Tibial artery (tissue), 4 donors: ENCODE measurements at places on chromosomes 16 and 17.
A peak's percentile ranks its signal among the peaks of the same experiment; 100 is the strongest.

GRCh38 chr17:51135956-51136355 lies 15.3 kb upstream of the SPAG9 start:
- no peak overlapping the region for H3K27ac ChIP-seq
- H3K36me3 ChIP-seq: no peaks in the 10 kb centered on the region
- no peaks in the 10 kb centered on the region for H3K4me1 ChIP-seq
- H3K27me3 ChIP-seq: no peaks in the 10 kb centered on the region
- no peak overlapping the region for H3K4me3 ChIP-seq

GRCh38 chr16:84976644-84977400 lies 34.5 kb downstream of the ZDHHC7 start:
- peaks cover 72% of the 10 kb centered on the region for H3K36me3 ChIP-seq
- DNase-seq: peak; percentile 72
- H3K27ac ChIP-seq: no peak overlapping the region
- no peaks in the 10 kb centered on the region for H3K27me3 ChIP-seq
- H3K4me1 ChIP-seq: no peaks in the 10 kb centered on the region

- H3K4me3 ChIP-seq: no peak overlapping the region
- H3K36me3 ChIP-seq: no peaks in the 10 kb centered on the region
- H3K27me3 ChIP-seq: no peaks in the 10 kb centered on the region
- H3K27ac ChIP-seq: no peak overlapping the region
- DNase-seq: no peak
Measured at GRCh38 chr16:54422159-54422558, 135.6 kb upstream of the IRX3 start.

- no peak overlapping the region for H3K4me3 ChIP-seq
- no peaks in the 10 kb centered on the region for H3K36me3 ChIP-seq
- H3K4me1 ChIP-seq: no peaks in the 10 kb centered on the region
- H3K27ac ChIP-seq: no peak overlapping the region
Measured at GRCh38 chr16:20430948-20431347, 20.4 kb upstream of the ACSM2A start.

DNA sequence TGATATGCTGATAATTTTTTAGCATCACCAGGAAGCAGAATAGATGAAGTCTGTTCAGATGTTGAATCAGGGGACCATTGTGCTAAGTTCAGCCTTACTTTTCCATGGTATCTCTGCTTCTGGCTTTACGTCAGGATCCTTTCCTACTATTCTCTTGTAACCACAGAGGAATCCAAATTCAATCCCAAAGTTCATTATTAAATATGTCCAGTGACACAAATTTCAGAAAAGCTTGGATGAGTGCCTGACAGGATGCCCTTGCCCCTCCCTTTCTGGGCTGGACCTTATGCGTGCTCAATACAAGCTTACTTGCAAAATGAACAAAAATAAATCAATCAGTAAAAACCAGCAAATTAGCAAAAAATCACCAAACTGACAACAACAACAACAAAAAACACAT lies 37.6 kb upstream of the ADORA2B start:
- no peak overlapping the region for H3K4me3 ChIP-seq
- DNase-seq: no peak
- no peaks in the 10 kb centered on the region for H3K4me1 ChIP-seq
- no peak overlapping the region for H3K27ac ChIP-seq
- H3K27me3 ChIP-seq: no peaks in the 10 kb centered on the region
- no peaks in the 10 kb centered on the region for H3K36me3 ChIP-seq

- H3K36me3 ChIP-seq: no peaks in the 10 kb centered on the region
- no peak for DNase-seq
- no peak overlapping the region for H3K4me3 ChIP-seq
- no peak overlapping the region for H3K27ac ChIP-seq
- H3K27me3 ChIP-seq: peaks cover 27% of the 10 kb centered on the region
Measured at GRCh38 chr17:40779181-40779909, 3.0 kb downstream of the KRT27 start.

DNA sequence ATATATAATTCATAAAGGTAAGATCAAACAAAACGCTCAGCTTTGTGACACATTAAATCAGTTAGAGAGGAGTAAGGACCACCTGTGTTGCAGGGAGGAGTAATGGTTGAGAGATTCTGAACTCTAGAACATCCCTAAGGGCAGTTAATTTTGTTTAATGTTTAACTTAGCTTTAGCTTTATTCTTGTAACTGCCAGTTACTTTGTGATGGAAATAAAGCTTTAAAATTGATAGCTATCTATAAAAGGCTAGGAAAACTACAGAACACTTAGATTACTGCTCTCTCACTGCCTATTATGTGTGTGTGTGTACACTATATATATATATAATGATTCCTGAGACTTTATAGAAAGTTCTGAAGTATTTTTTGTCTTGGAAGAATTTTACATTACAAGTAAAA lies 37.8 kb downstream of the PTRH2 start:
- peaks cover 22% of the 10 kb centered on the region for H3K4me1 ChIP-seq
- no peak overlapping the region for H3K27ac ChIP-seq
- H3K36me3 ChIP-seq: peaks cover 61% of the 10 kb centered on the region
- DNase-seq: no peak
- no peak overlapping the region for H3K4me3 ChIP-seq
- H3K27me3 ChIP-seq: no peaks in the 10 kb centered on the region

- no peak for DNase-seq
- no peak overlapping the region for H3K27ac ChIP-seq
- H3K4me3 ChIP-seq: peak overlapping the region; percentile 89
- H3K4me1 ChIP-seq: peaks cover 31% of the 10 kb centered on the region
Measured at GRCh38 chr16:85798283-85798776, 1.0 kb downstream of the EMC8 start.

DNA sequence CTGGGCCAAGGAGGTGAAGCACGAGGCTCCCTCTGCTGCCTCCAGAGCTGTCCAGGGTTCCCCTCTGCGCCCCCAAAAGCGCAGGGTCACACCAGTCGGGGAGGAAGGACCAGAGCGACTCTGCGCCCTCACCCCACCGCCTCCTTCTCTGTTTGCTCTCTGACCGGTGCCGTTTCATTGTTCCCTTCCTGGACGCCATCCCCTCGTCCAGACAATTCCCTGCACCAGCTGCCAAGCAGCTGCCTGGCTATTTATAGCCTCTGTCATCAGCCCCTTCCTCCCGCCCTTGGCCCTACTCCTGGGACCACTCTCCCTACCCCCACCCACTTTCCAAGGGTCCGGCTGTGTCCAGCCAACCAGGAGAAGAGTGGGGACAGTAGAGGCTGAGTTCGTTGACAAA lies 68.8 kb upstream of the CREBBP start:
- no peaks in the 10 kb centered on the region for H3K27me3 ChIP-seq
- peak; percentile 69 for DNase-seq
- no peaks in the 10 kb centered on the region for H3K36me3 ChIP-seq
- peak overlapping the region; percentile 91 for H3K27ac ChIP-seq
- H3K4me1 ChIP-seq: peaks cover 54% of the 10 kb centered on the region
- H3K4me3 ChIP-seq: peak overlapping the region; percentile 36

GRCh38 chr17:74217888-74218287 lies 4.5 kb downstream of the TTYH2 start:
- H3K27me3 ChIP-seq: no peaks in the 10 kb centered on the region
- H3K4me1 ChIP-seq: peaks cover 6% of the 10 kb centered on the region
- no peak overlapping the region for H3K27ac ChIP-seq
- H3K36me3 ChIP-seq: peaks cover 2% of the 10 kb centered on the region

- H3K4me3 ChIP-seq: no peak overlapping the region
- peaks cover 54% of the 10 kb centered on the region for H3K4me1 ChIP-seq
- DNase-seq: no peak
Measured at GRCh38 chr17:57939797-57940196, 15.4 kb downstream of the CUEDC1 start.

GRCh38 chr17:74042744-74043486 lies 160.6 kb upstream of the RPL38 start:
- no peak overlapping the region for H3K27ac ChIP-seq
- no peak overlapping the region for H3K4me3 ChIP-seq
- peaks cover 11% of the 10 kb centered on the region for H3K4me1 ChIP-seq
- DNase-seq: peak; percentile 54

DNA sequence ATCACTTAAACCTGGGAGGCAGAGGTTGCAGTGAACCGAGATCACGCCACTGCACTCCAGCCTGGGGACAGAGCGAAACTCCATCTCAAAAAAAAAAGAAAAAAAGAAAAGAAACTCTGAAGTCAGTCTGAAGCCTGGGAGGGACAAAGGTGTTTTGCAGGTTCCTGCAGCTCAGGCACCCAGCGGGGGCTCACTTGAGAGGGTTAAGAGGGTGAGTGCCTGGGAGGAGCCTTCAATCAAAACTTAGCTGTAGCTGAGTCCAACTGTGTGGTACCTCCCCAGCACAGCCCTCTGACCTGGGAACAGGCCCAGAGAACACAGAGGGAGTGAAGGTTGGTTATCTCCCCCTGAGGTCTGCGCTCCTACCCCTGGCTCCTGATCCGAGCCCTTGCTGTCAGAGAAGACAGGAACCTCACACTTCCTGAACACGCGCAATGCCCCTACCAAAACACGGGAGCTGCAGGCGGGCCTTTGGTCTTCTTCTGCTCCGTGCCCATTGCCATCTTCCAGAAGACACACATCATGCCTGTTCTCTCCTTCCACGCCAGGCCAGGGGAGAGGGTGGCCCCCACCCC lies 20.4 kb upstream of the ZC3H18 start:
- H3K27me3 ChIP-seq: peaks cover 68% of the 10 kb centered on the region
- no peaks in the 10 kb centered on the region for H3K4me1 ChIP-seq
- no peak overlapping the region for H3K4me3 ChIP-seq
- H3K27ac ChIP-seq: no peak overlapping the region
- DNase-seq: no peak
- no peaks in the 10 kb centered on the region for H3K36me3 ChIP-seq

DNA sequence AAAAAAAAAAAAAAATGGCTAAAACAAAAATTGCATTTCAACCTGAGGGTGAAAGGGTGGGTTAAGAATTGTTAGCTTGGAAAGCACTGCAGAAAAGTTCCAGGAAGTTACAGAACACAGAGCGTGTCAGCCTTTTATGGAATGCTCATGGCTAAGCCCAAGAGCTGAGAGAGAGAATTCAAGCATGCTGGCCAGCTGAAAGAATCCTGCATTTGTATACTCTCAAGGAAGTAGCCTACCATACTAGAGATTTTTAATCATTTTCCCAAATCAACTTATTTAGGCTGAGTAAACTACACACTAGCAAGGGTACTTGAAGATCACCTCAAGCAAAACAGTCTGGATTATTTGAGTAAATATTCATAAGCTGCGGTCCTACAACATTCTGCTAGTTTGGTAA lies 153.9 kb downstream of the KCNJ2 start:
- H3K27me3 ChIP-seq: no peaks in the 10 kb centered on the region
- H3K4me1 ChIP-seq: no peaks in the 10 kb centered on the region
- DNase-seq: no peak

DNA sequence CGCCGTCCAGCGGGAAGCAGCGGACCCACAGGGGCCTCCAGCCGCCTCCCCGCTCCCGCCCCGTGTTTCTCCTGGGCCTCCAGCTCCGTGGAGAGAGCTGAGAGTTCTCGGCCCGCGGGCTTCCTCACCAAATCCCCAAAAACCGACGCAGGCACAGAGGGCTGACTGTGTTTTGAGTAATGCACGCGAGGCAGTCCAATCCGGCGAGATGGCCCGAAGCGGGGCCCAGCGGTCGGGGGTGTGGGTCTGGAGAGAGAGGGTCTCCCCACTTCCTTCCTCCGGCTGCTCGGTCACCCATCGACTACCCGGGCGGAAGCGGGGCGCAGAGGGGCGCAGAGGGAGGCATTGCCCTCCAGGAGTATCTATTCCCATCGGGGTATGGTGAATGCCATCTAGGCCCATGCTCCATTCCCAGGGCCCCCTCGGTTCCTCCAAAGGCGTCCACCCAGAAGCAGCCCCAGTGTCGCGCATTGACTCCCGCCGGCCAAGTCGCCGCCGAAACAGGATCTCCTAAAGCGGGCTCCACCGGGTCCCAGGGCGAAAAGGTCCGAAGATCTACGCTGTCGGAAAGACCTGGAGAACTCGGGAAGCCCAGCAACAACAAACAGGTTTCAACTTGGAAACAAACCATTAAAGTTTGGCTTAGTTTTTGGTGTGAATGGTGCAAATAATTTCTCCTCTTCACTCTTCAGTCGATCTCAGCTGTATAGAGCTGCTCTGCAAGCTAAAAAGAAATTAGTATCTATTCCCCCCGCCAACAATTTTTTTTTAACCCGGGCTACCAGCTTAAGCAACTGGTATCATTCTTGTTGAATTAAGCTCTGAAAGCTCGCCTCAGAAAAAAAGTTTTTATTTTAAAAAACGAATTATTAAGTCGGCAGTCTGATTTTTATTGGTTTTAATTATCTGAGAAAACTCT lies 19.2 kb upstream of the HOXB13 start:
- peaks cover 100% of the 10 kb centered on the region for H3K27me3 ChIP-seq
- no peak overlapping the region for H3K4me3 ChIP-seq
- no peak for DNase-seq
- H3K27ac ChIP-seq: no peak overlapping the region

DNA sequence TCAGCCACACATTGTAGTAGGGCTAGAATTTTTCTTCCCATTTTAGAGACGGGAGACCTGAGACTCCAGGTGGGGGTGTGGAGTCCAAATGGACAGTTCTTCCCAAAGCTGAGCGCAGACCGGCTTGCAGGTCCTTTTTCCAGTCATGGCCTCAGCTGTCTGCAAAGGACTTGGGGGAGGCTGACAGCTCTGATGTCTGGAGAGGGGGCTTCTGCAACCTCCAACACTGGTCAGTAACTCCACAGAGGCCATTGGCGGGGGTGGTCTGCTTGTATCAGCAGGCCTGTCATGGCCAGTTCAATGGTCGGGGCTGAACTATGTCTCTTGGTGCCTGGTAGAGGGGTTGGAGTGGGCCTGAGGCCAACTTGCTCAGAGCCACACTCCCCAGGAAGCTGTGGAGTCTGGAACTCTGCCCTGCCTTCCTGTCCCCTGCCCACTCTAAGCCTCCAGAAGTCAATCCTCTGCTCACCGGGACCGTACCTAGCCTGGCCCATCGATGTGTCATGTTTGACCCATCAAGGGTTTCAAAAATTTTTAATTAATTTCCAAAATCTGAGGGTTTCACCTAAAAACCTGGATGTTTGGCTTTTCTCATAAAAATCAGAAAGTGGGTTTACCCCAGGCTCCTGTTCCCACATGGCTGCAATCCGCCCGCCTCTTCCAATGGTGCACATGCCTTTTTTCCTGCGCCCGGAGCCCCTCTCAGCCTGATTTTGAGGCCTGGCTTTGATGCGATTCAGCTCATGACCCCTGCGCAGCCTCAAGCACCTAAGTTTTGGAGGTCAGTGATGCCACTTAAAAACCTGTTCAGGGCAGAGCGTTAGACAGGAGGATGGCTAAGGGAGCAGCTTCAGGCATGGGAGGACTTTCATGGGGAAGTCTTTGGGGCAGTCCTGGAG lies 39.9 kb downstream of the SNX20 start:
- H3K4me3 ChIP-seq: no peak overlapping the region
- peaks cover 9% of the 10 kb centered on the region for H3K36me3 ChIP-seq
- no peaks in the 10 kb centered on the region for H3K4me1 ChIP-seq
- H3K27me3 ChIP-seq: no peaks in the 10 kb centered on the region
- H3K27ac ChIP-seq: no peak overlapping the region

DNA sequence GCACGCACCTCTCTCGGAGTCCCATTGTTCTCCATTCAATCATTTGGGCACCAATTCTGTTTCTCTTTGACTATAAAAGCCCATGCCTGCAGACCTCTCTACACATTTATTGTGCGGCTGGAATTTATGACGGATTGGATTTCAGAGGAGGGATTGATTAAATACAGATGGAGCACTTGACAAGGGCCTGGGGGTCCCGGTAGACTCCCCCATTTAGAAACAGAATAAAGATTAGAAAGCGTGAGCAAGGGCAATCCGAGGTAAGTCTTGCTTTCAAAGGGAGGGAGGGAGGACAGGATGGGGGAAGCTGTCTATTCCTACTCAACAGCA lies 15.1 kb upstream of the PITPNM3 start:
- H3K4me1 ChIP-seq: no peaks in the 10 kb centered on the region
- no peak overlapping the region for H3K27ac ChIP-seq
- H3K36me3 ChIP-seq: no peaks in the 10 kb centered on the region
- H3K27me3 ChIP-seq: no peaks in the 10 kb centered on the region
- H3K4me3 ChIP-seq: no peak overlapping the region
